ENCODE measurements at places on chromosomes 4 and X.

DNA sequence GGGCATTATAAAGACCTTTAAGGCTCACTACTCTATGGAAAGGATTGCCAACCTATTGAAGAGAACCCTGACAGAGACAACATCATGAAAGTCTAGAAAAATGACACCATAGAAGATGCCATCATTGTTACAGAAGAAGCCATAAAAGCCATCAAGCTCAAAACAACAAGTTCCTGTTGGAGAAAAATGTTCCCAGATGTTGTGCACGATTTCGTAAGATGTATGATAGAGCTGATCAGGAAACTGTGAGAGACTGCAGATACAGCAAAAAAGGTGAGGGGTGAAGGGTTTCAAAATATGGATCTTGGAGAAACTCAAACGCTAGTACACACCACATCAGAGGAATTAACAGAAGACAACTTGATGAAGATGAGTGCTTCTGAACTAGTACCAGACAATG, 53.3 kb downstream of the WDFY3 start:
- no peak for DNase-seq

GRCh38 chr4:1512738-1513660, 106.8 kb upstream of the NKX1-1 start:
- peak; percentile 47 for DNase-seq

GRCh38 chr4:169014586-169014985, 4.5 kb upstream of the CBR4 start:
- DNase-seq = no peak

- DNase-seq = no peak
Observed at GRCh38 chr4:142158980-142159379, 522.6 kb downstream of the IL15 start.

DNA sequence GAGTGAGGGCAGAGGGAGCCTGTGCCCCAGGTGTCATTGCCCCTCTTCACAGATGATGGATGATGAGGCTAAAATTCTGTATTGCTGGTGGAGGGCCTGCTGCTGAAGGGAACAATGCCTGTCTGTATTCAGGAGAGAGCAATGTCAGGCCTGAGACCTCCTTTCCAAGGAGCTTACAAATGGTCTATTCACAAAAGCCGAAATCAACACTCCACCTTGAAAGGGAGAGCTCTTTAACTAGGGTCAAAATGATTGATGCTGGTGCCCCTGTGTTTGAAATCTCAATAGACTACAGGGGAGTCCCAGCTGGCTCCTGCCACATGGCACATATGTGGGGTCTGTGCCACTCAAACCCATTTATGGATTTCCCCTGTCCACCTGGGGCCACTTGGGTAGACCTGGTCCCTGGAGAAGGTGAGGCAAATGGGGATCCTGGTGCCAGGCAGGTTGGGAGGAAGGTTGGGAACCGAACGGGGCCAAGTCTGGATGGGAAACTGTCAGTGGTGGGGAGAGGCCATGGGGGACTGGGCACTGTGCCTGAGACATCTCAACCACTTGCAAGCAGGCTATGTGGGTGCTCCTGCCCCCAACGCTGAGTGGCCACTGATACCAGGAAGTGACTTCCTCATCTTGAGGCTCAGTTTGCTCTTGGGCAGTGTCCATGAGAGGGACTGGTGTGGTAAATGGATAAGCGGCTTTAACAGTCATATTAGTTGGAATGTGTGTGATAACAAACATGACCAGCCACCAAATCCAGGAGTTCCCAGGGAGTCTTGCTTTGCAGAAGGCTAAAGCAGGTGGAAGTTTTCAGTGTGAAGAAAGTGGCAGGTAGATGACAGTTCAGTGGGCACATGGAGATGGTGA, 223.8 kb upstream of the PSAPL1 start:
- peak; percentile 35 for DNase-seq

DNA sequence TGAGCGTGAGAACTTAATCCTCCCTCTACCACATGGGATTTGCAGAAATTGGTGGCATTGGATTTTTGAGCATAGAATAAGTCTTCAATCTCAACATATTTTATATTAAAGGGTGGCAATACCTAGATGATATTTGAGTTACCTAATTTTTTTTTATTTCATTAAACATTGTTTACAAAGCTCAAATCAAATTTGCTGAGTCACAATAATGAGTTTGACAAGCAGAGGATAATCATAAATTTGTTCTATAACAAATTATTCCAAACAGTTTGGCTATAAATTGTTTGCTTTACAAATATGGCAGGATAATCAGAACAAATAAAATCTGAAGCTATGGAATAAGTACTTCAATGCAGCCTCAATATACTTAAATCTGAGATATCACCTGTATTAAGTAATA, 22.7 kb downstream of the EMCN start:
- DNase-seq = no peak

GRCh38 chr4:23291139-23291538, 598.4 kb downstream of the GBA3 start:
- no peak for DNase-seq

All from suppressor macrophage treated with lipopolysaccharide for 1 hour (primary cell).